ENCODE measurements at places on chromosomes 2 and 18. TPM values are rescaled to one million over a fixed set of nuclear protein-coding genes. Genes with fewer than 3 reads are reported as not detected.
A peak's percentile ranks its signal among the peaks of the same experiment; 100 is the strongest.

The GKN1 gene
- not detected for total RNA-seq

DNA sequence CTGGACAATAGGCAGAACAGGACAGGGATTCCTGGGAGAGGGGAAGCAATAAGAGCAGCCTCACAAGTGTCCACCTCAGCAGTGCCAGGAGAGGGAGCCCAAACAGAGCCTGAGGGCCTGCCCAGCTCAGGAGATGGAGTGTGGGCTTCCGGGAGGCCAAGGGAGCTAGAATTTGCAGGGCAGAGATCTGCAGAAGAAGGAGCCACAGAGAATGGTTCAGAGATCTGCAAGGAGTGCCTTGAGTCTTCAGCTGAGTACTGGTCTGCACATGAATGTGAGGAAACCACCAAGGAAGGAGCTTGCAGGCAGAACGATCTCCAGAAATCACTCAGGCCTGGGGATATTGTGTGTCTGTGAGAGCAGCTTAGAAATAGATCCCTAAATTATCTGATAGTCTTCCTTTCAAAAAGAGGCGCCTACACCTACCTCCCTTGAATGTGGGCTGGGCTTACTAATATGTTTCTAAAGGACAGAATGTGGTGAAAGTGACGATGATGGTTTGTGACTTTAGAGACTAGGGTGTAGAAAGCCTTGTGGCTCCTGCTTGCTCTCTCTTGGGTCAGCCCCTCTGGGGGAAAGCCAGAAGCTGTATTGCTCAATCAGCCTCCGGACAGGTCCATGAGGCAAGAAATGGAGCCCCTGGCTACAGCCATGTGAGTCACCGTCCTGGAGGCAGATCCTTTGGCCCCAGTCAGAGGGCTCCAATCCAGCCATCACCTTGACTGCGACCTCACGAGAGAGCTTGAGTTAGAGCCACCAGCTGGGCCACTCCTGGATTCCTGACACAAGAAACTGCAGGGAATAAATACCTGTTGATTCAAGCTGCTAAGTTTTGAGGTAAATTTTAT, 7.6 kb upstream of the LPIN1 start:
- peak; percentile 81 for DNase-seq

The UGT1A8 gene
- 4.4 TPM for total RNA-seq

GRCh38 chr2:27003857-27004256, 28.9 kb upstream of the TMEM214 start:
- no peak for DNase-seq

The CSRNP3 gene
- 6.4 TPM for total RNA-seq

The GREB1L gene
- 0.05 TPM for total RNA-seq

The CKAP2L gene
- total RNA-seq: 1.2 TPM

DNA sequence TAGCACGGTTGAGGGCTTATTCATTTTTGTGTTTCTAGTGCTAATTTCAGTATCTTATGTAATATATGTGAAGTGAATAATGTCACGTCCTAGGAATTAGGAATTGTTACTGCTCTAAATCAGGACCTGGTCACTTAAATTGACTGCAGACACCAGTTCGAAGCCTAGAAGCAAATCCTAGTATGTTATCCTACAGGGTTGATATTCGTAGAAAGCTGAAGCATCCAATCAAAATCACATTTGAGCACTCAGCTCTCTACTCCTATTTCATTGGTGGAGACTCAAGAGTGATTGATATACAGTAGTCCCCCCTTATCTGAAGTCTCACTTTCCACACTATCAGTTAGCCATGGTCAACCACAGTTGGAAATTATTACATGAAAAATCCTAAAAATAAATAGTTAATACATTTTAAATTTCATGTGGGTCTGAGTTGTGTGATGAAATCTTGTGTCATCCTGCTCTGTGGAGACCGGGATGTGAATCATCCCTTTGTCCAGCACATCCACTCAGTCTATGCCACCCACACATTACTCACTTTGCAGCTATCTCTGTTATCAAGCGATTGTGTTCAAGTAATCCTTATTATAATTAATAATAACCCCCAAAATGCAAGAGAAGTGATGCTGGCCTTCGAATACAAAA, 35.2 kb upstream of the SCN9A start:
- DNase-seq: no peak
